Tibial artery (tissue), 4 donors: ENCODE measurements at places on chromosomes 13 and 19.

- no peak for DNase-seq
These were observed 13.2 kb upstream of the EIF3G start for GRCh38 chr19:10132905-10133304.

DNA sequence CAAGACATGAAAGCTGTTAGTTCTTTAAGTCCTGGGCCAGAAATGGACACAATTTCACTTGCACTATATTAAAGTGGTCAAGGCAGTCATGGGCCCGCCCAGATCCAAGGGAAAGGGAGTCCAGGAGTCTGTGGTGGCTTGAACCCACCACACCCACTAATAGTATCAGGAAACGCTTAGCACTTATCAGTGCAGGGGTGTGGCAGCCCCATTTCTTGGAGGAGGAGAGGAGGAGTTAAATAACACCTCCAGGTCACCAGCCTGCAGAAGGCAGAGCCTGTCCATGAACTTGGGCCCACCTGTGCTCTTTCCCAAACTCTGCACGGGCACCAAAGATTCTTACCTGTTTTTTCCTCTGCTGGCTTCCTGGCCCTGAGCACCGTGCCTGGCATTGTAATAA is 5.4 kb upstream of the NTN5 start:
- DNase-seq: no peak

DNA sequence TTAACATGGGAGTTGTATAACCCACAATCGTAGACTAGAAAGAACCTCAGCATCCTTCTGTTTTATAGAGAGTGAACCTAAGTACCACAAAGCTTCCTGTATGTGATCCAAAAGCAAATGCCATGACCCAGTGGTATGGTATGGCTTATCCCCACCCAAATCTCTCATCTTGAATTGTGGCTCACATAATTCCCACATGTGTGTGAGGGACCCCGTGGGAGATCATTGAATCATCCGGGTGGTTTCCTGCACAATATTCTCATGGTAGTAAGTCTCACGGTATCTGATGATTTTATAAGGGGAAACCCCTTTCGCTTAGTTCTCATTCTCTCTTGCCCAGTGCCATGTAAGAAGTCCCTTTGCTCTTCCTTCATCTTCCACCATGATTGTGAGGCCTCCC is 587.9 kb downstream of the LMO7 start:
- DNase-seq: no peak

DNA sequence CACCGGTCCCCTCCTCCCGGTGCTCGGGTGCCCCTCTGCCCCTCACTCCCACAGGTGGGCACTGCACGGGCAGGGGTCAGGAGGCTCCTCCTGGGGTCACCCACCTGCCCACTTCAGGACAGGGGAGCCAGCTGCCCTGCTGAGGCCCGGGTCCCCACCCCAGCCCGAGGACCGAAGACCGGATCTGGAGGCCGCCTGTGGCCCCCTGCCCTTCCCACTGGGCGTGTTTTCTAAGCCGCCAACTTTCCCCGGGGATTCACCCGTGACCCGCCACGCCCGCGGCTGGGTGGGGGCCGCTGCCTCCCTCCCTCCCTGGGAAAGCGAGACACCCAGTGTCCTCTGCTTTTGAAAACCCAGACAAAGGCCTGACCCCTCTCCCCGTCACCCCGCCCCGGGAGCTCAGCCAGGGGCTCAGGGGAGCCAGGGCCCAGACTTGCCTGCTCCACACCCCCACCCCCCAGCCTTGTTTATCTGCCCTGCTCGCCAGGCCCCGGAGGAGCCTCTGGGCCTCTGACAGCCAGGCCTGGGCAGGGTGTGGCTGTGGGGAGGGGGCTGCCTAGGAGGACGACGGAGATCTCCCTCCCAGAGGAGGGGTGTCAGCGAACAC is 1.3 kb downstream of the PALM start:
- DNase-seq: peak; percentile 48
